ENCODE measurements at places on chromosomes 3 and 15.

DNA sequence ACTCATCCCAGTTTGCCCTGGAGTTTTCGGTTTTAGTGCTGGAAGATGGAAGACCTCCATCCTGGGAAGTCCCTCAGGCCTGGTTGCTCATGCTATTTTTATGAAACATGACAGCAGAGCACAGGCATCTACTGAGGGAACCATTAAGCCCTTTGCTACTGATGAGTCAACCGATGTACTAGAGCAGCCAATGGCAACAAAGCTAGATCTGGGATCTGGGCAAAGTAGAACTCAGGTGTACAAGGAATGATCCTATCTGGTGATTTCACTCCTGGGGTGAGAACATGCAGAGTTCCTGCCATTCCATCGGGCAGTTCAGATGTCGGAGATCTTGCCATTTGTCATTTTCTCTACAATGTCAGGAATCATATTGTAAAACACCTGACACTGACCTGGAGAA is 166.2 kb upstream of the NSMCE3 start:
- DNase-seq, result no peak

- no peak for DNase-seq
Observed at GRCh38 chr3:45194791-45195190, 31.3 kb downstream of the TMEM158 start.

GRCh38 chr15:40463886-40464545 is 6.8 kb upstream of the CHST14 start:
- no peak for DNase-seq

DNA sequence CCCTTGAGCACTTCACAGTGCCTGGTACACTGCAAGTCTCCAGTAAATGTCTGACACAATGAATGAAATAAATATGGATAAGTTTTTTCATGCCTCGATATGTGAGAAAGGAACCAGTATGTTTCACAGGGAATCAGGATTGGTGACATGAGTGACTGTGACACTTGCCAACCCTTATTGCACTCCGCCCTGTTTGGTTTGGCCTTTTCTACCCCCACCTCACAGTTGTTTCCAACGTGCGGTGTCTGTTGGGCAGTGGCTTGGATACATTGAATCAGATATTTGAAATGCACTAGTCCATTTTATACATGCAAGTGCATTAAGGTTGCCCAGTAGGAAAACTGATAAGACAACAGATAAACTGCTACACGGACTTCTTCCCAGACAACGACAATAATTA is 2.0 kb downstream of the NPHP3 start:
- peak; percentile 18 for DNase-seq

DNA sequence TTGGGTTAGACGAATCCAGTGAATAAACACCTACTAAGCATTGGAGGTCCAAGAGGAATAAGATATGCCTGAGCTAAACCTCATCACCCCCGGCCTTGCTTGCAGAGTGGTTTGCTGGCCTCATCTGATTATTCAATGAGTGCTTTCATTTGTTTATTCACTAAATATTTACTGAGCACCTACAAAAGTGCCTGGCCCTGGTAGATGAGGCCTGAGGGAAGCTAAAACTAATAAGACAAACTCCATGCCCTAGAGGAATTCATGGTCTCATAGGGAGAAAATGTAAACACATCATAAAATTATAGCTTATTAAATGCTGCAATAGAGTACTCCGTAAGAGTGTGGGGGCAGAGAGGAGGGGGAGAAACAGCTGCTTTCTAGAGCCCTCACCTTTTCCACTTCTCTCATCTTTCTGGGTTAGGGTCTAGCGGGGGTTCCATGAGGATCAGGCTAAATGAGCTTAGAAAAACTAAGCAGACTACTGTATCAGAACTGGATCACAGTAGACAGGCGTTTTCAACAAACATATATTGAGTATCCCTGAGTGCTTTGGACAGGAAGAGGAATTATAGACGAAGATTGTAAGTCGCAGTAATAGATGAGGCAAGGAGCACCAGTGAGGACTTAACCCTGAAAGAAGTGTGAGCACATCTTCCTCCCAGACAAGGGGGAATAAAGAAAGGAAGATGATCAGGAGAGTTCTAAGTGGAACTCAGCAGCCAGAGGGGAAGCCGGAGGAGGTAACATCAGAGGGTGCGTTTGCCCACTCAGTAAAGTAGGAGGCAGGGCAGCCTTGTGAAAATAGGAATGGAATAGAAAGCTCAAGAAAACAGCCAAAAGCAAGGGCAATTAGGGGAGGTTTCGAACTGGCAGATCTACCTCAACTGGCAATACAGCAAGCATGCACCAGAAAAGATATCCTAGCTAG is 31.5 kb upstream of the LAMP3 start:
- DNase-seq, result no peak

DNA sequence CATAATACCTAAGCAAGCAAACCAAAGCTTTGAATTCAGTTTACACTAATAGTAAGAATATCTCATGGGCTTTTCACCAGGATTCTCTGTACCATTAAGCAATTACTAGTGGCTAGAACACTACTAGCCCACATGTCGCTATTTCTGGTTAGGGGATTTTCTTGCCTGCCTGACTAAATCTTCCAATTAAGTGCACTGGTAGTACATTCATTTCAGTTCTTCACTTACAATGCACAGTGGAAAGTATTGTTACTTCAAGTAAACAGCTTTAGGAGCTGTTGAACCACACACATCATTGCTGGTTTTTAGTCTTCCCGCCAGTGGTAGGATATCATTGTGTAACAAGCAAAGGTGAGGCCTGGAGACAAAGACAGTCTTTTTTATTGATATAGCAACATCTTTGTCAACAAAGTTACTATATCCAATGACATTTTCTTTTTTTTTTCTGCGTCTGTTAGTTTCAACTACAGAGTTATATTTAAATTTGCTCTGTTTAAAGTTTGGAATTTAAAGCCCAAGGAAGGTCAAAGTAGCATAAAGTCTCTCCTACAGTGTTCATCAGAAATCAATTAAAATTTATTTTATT is 826.8 kb upstream of the NR2F2 start:
- no peak for DNase-seq

DNA sequence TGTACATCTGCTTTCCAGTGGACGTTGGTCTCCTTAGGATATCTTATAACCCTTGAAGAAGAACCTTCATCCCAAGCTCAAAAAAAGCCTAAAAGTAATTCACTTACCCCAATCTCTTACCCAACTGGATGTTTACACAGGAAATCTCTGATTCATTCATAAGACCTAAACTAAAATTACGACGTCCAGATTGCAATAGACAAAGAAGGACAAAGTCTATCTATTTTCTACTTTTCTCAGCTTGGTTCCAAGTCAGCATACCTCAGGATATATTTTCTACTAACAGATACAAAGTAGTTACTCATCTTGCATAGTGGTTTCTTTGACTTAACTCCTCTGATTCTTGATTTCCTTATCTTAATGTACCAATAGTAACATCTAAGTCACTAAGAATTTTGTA is 669.9 kb downstream of the OTOL1 start:
- DNase-seq, result no peak

DNA sequence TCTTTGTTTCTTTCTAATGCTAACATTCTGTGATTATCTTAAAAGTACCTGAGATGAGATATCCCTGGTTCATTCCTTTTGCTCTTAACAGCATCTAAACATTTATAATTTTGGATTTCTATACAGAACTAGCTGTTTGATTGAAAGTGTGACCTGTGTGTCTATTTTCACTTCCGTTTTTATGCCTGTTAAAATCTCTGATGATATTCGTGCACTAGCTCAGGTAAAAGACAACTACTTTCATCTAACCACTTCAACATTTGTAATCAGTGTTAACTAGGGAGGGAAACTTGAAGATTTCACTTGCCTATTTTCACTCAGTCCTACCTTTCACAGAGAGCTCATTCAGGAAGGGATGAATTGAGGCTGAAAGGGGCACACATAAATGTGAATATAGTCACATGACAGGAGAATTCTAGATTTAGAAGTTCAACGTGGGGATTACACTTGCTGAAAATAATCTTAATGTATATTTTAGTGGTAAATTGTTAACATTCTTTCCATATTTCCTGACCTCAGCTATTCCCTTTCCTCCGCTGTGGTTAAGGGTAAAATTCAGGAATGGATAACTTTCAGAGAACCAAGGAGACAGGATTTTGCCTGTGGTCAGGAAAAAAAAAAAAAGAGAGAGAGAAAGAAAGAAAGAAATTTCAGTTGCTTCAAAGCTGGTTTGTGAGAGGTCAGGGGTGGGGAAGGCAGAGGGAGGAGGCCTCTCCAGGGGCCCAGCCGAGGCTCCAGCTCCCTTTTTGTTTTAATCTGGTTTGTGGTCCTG is 159.8 kb upstream of the TSC22D2 start:
- DNase-seq, result no peak

GRCh38 chr3:43753741-43754715 is 63.3 kb downstream of the ABHD5 start:
- no peak for DNase-seq

- DNase-seq, result no peak
Observed at GRCh38 chr3:190155752-190156151, 35.1 kb upstream of the P3H2 start.

DNA sequence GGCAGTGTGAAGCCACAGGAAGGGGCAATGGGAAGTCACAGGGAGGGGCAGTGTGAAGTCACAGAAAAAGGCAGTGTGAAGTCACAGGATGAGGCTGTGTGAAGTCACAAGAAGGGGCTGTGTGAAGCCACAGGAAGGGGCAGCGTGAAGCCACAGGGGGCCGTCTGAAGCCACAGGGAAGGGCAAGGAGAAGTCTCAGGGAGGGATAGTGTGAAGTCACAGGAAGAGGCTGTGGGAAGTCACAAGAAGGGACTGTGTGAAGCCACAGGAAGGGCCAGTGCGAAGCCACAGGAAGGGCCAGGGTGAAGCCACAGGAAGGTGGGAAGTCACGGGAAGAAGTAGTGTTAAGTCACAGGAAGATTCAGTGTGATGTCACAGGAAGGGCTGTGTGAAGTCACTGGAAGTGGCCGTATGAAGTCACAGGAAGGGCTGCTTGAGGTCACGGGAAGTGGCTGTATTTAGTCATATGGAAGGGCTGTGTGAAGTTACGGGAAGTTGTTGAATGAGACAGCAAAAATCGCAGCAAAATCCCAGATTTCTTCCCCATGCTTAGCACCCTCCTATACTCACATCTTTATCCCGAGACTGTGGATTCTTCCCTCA is 38.6 kb downstream of the GASK1A start:
- no peak for DNase-seq

DNA sequence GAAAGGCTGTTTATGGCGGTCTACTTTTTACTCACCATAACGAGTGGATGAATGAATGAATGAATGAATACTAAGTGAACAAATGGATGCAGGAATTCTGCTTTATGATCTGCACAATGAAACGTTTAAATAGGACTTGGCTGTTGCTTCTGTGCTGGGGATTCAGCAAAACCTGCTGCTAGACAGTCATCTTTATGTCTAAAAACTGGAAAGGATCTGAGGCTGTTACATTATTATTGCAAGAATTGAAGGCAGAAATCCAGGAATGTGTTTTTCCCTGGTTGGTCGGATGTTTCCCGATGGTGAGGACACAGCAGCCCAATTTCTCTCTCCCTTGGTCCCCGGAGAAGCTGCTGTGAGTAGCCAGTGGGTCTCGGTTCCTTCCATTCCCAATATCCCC is 94.2 kb downstream of the GABRG3 start:
- no peak for DNase-seq

GRCh38 chr3:124928333-124929202 is 6.0 kb downstream of the MUC13 start:
- DNase-seq, result peak; percentile 59

DNA sequence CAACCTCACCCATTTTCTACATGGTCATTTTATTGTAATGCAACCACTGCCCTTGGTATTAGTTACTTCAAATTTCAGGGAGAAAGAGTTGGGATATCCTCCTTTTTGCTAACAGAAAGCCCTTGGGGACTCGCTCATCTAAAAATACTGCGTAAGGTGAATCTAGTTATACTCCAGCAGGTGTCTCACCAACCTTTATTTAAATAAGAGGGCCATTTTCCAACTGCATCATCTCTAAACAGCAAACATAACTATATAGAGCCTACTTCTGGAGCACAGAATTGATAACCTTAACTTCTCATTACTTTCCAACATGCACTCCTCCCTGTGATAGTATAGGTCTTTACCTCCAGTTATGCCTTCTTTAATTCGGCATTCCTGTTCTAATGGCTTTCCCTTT is 77.5 kb downstream of the TBL1XR1 start:
- DNase-seq, result peak; percentile 31

DNA sequence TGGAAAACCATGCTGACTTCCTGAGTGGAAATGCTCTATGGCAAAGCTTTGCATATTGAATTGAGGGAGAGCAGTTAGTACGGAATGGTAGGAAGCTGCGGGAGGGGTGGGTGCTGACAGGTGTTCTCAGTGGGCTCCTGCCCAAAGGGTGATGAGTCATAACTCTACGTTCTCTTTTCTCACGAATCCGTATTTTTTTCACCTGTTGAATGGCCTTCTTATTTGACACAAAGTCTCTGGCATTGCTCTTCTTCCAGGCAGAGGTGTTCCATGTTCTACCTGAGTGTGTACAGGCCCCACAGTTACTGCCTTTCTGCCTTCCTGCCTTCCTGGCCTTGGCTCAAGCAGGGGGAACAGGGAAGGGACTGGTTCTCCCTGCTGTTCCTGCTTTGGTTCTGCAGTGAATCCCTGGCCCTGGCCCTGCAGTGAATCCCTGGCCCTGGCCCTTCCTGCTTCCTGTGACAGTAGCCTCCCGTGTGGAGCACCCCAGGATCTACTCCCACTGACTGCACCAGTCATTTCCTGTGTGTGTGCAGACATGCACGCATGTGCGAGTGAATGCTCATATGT is 31.9 kb downstream of the TRAK1 start:
- DNase-seq, result no peak

GRCh38 chr3:39467394-39468107 is at the start of gene MOBP:
TSS of gene MOBP (plus strand) at chr3:39467680. CDS start at chr3:39502070, 34,390 bp downstream.
- no peak for DNase-seq

GRCh38 chr3:31402117-31402516 is 130.6 kb upstream of the STT3B start:
- no peak for DNase-seq

GRCh38 chr15:63586790-63587189 is 10.4 kb upstream of the FBXL22 start:
- no peak for DNase-seq

DNA sequence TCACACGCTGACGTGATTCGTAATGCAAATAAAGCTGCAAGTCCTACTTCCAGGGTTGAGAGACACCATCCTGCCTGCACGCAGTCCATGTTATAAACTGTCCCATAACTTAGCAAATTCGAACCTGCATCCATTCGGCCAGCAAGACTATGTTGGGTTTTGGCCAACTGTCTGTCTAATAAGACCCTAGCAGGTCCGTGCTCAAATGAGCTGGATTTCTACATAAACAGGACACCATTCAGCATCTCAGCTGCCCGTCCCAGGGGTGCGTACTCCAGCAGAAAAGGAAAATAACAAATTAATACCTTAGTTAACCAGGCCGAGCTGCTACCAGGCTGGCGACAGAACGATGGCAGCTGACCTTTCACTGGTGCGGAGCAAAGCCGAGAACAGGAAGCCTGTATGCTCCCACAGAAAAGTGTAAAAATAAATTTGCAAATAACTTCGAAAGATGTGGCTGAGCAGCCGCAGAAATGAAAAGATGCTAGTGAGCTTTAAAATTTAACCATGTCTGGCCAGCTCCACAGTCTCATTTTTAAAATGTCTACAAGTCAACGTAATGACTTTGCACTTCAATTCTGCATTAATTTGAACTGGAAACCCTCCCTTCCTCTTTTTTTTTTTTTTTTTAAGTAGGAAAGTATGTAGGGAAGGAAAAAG is 97.1 kb upstream of the SNRPA1 start:
- DNase-seq, result no peak

- DNase-seq, result no peak
Observed at GRCh38 chr3:47579875-47580274, 1.2 kb upstream of the CSPG5 start.
